ENCODE measurements at places on chromosomes 7 and 10.
A peak's percentile ranks its signal among the peaks of the same experiment; 100 is the strongest.

- no peak for DNase-seq
These were observed 90.9 kb downstream of the TPST1 start for GRCh38 chr7:66296001-66296521.

DNA sequence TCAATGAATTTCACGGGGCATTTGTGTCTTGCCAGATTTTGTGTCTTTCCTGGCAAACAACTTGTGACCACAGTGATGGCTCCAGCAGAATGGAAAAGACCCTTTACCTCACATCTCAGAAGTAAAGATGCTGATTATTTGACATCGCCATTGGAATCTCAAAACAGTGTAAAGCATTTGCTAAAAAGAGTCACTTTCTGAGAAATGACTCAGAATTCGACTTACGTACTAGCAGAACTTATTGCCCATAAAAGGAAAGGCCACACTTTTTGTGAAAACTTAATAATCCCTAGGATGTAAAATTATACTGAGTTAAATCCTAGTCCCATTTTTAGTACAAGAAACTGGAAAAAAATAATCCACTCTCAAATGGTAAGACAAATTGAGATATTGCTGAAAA is 35.9 kb upstream of the PRKCQ start:
- DNase-seq = no peak

DNA sequence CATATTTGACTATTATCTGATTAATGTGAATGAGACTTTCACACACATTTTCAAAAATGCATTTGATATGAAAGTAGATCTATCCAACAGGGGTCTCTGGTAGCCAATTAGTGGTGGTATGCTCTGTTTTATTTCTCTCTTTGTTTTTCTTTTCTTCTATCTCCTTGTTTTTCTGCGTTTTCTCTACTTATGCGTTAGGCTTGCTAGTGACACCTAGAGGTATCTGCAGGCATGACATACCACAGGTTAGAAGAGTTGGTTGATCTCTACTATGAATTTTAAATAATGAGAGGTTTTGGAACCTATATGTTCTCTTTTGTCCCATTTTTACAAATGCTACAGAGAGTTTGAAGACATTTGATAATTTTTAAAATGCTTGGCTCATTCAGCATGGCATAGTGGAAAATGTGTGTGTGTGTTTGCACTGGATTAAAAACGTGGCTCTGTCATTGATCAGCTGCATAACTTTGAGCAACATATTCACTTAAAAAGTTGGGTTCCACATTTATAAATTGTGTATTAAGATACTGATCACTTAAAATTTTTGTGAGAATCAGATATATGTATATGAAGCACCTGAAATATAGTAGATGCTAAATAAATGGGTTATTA is 28.1 kb upstream of the PLXDC2 start:
- no peak for DNase-seq

DNA sequence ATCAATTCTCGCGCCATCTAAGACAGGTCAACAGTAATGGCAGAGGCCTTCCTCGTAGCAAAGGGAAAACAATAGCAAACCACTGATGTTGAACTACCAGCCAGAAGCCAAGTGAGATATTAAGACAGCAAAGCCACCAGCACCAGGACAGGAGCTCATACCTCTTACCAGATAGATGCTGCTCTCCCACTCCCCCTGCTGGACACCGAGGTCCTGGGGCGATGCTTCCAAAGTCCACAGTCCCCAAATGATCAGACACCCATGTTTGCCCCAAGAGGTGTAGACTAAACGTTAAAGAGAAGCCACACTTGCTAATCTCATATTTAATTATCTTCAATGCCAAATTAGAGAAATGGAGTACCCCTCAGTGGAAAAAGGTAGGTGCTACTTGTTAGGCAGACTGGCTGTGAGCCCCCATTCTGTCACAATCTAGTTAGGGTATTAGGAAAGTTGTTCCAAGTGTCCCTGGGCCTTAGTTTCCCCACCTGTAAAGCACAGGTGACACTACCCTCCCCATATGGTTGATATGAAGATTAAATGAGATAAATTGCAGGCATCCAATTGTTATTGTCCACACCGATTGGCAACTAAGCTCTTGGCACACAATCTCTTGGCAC is 39.9 kb downstream of the TOMM7 start:
- DNase-seq = peak; percentile 76

- DNase-seq = no peak
These were observed 70.7 kb downstream of the CRPPA start for GRCh38 chr7:16350634-16351033.
